ENCODE measurements at places on chromosomes 2 and 18. TPM values are rescaled to one million over a fixed set of nuclear protein-coding genes. Genes with fewer than 3 reads are reported as not detected.

The TMEM17 gene
- total RNA-seq: 2.1 TPM

The LOXHD1 gene
- total RNA-seq: not detected

The EPHA4 gene
- total RNA-seq: 37.8 TPM

The TMEFF2 gene
- total RNA-seq: under 0.01 TPM

The ZNF521 gene
- 94.4 TPM for total RNA-seq

The LHCGR gene
- total RNA-seq: not detected

All from hair follicle dermal papilla cell (primary cell).